ENCODE measurements at places on chromosomes 5 and 9.
A peak's percentile ranks its signal among the peaks of the same experiment; 100 is the strongest.

- DNase-seq = no peak
These were observed 38.3 kb downstream of the RXRA start for GRCh38 chr9:134364391-134365114.

GRCh38 chr9:129309041-129309430, 131.0 kb upstream of the IER5L start:
- no peak for DNase-seq

GRCh38 chr5:181221792-181222629, 1.1 kb upstream of the TRIM41 start:
- DNase-seq = peak; percentile 95

DNA sequence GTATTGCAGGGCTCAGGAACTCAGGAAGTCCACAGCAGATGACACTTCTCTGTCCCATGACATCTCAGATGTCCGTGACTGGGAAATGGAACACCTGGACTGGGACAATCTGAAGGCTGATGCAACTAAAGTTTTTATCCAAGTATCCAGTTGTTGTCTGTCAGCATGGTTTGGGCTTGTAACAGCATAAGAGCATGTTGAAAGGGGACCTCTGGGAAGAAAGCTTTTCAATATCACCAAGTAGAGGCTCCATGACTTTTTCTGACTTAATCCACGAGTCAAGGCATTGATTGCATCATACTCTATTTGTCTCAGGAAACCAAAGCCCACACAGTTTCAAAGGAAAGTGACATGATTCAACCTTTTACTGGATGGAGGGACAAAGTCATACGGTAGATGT, 807.7 kb downstream of the MTRR start:
- DNase-seq = no peak

- DNase-seq = peak; percentile 64
These were observed 134.0 kb downstream of the SNX18 start for GRCh38 chr5:54651482-54652076.

- no peak for DNase-seq
These were observed 397.8 kb downstream of the EFNA5 start for GRCh38 chr5:107272954-107273353.

DNA sequence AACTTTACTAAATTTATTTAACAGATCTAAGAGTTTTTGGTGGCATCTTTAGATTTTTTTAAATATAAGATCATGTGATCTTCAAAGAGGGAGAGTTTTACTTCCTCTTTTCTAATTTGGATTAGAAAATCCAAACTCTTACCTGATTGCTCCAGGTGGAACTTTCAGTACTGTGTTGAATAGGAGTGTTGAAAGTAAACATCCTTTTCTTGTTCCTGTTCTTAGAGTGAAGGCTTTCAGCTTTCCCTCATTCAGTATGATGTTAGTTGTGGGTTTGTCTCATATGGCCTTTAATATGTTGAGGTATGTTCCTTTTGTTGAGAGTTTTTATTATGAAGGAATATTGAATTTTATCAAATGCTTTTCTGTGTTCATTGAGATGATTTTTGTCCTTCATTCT, 650.0 kb upstream of the SGCD start:
- DNase-seq = no peak

GRCh38 chr5:102312586-102313370, 16.7 kb upstream of the SLCO4C1 start:
- no peak for DNase-seq

- no peak for DNase-seq
These were observed 314.2 kb upstream of the DAP start for GRCh38 chr5:11075035-11075805.

- DNase-seq = no peak
These were observed 94.3 kb downstream of the SREK1 start for GRCh38 chr5:66238435-66238834.

GRCh38 chr5:130278136-130278535, 373.9 kb downstream of the CHSY3 start:
- DNase-seq = no peak

GRCh38 chr5:176873541-176874172, 25.5 kb downstream of the HK3 start:
- no peak for DNase-seq

DNA sequence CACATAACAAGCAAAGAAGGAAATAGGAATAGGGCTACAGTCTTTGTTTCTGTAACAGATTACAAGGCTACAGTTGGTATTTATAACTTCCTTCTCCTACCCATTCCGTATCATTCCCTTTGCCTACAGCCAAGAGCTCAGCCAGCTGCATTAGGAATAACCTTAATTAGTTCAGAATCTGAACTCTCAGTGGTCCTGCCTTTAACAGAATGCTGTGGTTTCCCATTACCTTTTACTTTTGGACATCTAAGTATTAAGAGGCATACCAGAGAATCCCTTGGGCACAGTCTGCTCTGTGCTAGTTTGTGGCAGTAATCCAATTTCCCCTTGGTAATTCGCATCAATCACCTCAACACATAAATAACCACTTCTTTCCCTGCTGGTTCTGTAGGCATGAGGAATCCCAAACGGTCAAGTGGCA, 44.2 kb downstream of the PKD2L2 start:
- DNase-seq = no peak

DNA sequence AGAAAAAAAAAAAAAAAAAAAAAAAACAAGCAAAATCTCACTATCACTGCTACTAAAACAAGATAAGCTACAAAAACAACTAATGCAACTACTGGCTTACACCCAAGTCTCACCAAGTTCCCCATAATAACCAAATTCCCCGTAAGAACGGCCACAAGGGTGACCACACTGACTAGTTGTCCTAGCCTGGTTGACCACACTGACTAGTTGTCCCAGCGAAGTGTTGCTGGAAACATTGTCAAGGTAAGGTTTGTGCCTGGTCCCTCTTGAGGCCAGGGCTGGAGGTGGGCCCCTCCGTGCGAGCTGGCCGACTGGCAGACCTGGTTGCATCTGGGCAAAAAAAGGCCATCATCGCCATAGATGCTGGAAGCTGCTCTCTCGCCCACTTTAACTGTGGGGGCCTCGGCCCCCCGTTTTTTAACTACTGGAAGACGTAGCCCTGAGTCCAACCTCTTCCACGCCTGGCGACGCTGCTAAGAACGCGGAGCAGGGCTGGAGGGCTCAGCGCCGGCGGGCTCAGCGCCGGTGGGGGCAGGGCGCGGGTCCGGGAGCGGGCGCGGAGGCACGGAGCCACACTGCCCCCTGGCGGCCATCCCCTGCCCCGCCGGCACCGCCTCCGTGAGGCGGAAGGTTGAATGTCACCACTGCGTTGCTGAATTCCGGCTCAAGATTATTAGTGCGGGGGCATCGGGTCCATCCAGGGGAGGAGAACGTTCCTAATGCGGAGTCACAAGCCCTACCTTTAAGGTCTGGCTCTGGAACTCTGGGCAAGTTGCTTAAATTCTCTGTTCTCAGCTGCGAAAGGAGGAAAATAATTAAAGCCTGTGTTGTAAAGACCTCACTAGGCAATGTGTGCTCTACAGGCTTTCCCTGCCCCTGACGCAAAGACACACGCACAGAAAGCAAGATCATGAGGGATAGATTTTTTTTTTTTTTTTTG, 84.0 kb downstream of the HSD17B3 start:
- peak; percentile 52 for DNase-seq

- DNase-seq = peak; percentile 51
These were observed 11.1 kb downstream of the TTC39B start for GRCh38 chr9:15295761-15296405.

GRCh38 chr9:38278931-38279679, 113.4 kb upstream of the ALDH1B1 start:
- DNase-seq = no peak

- no peak for DNase-seq
These were observed 194.5 kb downstream of the ICE1 start for GRCh38 chr5:5617024-5617423.

GRCh38 chr5:168734620-168735300, 155.6 kb upstream of the PANK3 start:
- peak; percentile 68 for DNase-seq

- DNase-seq = no peak
These were observed 4.3 kb upstream of the SURF6 start for GRCh38 chr9:133340256-133340655.

DNA sequence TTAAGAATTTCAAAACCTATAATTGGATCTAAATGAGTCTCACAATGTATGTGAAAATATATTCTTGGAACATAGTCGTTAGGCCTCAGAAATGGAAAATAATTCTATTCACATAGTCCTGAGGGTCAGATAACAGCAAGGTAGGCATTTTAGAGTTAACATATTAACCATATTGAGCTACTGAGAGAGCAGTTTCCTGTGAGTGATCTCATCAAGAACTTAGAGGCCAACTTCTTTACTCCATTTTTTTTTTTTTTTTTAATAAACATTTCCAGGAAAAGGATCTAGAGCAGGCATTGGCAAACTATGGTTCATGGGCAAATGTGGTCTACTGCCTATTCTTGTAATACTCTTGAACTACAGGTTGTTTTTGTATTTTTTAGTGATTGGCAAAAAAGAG, 26.6 kb downstream of the RAB24 start:
- no peak for DNase-seq

GRCh38 chr5:146345578-146346366, 7.1 kb downstream of the POU4F3 start:
- DNase-seq = no peak

All from fibroblast of gingiva (primary cell).